ENCODE measurements at places on chromosomes 7 and 10. TPM values are rescaled to one million over a fixed set of nuclear protein-coding genes. Genes with fewer than 3 reads are reported as not detected.

DNA sequence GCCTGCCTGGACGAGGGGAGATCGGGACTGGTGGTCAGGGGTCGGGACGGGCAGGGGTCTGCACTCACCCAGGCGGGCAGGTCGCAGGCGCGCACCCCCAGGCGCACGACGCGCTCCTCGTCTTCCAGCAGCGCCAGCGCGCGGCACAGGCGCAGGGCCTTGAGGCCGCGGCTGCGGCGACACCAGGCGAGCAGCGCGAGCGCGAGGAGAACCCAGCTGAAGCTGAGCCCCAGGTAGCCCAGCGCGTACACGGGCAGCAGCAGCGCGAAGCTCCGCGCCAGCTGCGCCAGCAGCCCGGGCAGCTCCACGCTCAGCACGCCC lies 328 bp downstream of the ESYT2 start:
- H3K27ac ChIP-seq: peak overlapping the region; percentile 75
- H3K27me3 ChIP-seq: no peaks in the 10 kb centered on the region
- H3K36me3 ChIP-seq: no peaks in the 10 kb centered on the region

DNA sequence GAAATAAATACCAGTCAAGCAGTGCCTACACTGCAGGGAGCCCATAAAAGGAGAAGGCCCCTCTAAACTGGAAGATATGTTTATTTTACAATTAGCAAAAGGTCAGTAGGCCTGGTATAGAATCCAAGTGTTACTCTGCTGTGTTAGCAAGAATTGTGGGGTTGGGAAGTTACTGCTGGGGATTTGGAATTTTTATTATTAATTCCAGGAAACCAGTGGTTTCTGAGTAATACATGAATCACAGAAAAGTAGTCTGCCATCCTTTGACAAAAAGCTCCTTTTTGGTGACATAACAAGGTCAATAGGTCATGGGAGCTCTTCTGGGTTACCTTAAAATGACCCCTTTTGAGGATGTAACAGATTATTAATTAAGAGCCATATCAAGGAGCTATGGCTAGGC lies 67.4 kb downstream of the ZNF92 start:
- H3K4me1 ChIP-seq: no peaks in the 10 kb centered on the region
- H3K27me3 ChIP-seq: no peaks in the 10 kb centered on the region
- no peaks in the 10 kb centered on the region for H3K36me3 ChIP-seq
- no peak overlapping the region for H3K4me3 ChIP-seq
- DNase-seq: no peak
- H3K27ac ChIP-seq: no peak overlapping the region

DNA sequence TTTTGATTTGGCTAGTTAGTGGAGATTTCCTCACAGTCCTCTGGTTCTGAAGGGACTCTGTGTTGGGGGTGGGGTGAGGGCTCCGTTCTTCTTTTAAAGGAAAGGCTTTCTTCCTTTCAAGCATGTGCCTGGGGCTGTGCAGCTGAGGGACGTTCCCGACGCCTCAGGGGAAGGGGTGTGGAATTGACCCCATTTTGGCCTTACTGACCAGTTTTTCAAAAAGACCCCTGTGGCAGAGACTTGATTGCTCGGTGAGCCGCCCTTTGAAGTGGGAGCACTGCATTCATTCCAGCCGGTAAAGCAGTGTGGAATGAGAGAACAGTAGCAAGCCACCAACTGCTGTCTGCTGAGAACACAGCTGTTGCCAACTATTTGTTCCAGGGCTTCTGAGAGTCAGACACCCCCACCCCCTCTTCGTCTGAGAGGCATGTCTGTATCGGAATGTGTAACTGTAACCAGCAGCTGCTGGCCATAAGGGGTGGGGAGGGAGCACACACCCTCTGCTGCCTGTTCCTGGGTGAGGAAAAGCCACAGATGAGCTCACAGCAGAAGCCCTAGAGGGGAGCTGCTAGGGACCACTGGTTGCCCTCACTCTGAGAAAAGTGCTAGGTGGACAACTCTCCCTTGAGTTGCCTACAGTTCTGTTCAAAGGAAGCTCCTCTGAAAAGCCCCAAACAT lies 33.2 kb downstream of the WBP1L start:
- H3K27ac ChIP-seq: peak overlapping the region; percentile 97
- peak; percentile 90 for DNase-seq
- H3K4me3 ChIP-seq: peak overlapping the region; percentile 74
- H3K36me3 ChIP-seq: no peaks in the 10 kb centered on the region
- no peaks in the 10 kb centered on the region for H3K27me3 ChIP-seq

DNA sequence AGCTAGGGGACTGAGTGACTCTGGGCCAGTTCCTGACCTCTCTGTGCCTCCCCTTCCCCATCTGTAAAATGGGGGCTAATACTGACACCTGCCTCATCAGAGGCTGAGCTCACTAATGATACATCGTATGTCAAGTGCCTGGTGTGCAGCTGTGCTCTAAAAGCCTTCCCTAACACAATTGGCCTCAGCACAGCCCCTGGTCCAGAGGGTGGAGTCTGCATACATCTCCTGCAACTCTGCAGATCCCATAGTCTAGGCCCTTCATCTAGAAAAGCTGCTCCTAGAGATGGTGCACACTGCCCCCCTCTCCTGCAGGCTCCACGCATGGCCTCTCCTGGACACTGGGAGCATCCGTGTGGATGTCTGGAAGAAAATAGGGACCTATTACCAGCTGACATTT lies 255.0 kb downstream of the RPS24 start:
- H3K27me3 ChIP-seq: no peaks in the 10 kb centered on the region
- no peaks in the 10 kb centered on the region for H3K36me3 ChIP-seq
- H3K27ac ChIP-seq: no peak overlapping the region
- no peak overlapping the region for H3K4me3 ChIP-seq

DNA sequence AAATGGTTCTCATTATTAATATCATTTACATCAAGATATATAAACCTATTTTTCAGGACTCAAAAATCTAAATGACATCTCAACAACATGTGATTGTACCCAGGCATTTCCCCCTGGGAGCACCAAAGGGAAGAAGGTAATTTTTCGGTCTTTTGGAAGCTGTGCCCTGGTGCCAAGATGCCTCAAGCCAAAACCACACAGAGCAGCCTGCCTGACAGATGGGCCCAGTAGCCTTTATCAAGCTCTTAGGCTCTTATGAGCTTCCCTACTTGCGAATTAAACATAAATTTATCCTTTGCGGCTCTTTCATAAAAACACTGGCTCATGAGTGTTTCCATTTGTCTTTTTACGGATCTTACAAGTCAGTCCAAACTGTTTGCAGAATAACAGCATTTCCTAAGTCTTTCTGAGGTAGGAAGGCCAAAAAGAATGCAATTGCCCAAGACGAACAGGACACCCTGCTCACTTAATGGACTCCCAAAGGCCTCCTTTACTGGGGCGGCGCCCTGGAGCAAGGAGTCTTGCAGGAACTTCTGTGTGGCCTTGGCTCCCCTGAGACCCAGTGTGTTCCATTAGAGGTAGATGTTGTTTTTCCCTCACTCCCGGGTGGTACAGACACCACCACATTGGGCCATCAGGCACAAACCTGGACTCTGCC lies 4.1 kb upstream of the RASSF4 start:
- no peak for DNase-seq
- peaks cover 5% of the 10 kb centered on the region for H3K4me1 ChIP-seq
- no peaks in the 10 kb centered on the region for H3K27me3 ChIP-seq

GRCh38 chr7:155382802-155383171 lies 75.1 kb upstream of the EN2 start:
- no peaks in the 10 kb centered on the region for H3K4me1 ChIP-seq
- H3K36me3 ChIP-seq: no peaks in the 10 kb centered on the region
- DNase-seq: no peak
- no peak overlapping the region for H3K4me3 ChIP-seq
- peaks cover 99% of the 10 kb centered on the region for H3K27me3 ChIP-seq
- H3K27ac ChIP-seq: no peak overlapping the region

DNA sequence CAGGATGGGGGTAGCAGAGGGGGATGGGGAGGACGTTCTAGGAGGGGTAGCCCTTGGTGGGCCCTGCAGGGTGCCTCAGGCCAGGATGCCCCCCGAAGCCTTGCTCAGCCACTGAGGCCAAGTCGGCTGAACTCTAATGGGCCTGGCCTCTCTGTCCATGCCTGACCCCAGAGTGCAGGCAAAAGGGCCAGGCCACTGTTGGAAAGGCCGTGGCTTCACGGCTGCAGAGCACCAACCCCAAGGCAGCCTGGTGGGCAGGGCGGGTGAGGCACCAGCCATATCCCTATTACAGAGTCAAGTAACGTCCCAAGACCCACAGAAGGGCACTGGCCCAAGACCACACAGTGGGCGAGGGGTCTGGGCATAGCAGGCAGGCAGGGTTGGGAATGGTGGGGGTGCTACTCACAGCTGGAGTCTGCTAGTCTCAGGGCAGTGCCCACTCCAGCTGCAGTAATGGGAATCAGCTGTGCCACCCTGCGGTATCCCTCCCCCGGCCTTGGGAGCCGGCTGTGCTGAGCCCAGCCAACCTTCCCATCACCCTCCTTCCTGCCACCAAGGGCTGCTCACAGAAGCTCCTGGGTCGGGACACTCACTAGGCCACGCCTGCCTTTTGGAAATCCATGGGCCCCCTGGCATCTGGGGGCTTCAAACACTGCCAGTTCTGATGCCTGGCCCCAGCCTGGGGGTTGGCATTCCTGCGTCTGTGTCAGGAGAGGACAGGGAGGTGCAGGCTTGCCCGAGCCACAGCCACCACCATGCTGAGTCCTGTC lies 4.0 kb upstream of the LFNG start:
- H3K27me3 ChIP-seq: peaks cover 23% of the 10 kb centered on the region
- no peaks in the 10 kb centered on the region for H3K36me3 ChIP-seq
- H3K27ac ChIP-seq: no peak overlapping the region
- H3K4me1 ChIP-seq: peaks cover 15% of the 10 kb centered on the region

GRCh38 chr10:112988839-112989406 lies 38.9 kb downstream of the TCF7L2 start:
- H3K4me3 ChIP-seq: no peak overlapping the region
- no peaks in the 10 kb centered on the region for H3K27me3 ChIP-seq
- H3K36me3 ChIP-seq: peaks cover 40% of the 10 kb centered on the region
- H3K4me1 ChIP-seq: peaks cover 10% of the 10 kb centered on the region

CHAT gene
- not detected for total RNA-seq

- H3K4me1 ChIP-seq: no peaks in the 10 kb centered on the region
- no peak overlapping the region for H3K27ac ChIP-seq
- H3K27me3 ChIP-seq: no peaks in the 10 kb centered on the region
- no peaks in the 10 kb centered on the region for H3K36me3 ChIP-seq
- no peak for DNase-seq
These were observed 86.7 kb downstream of the PARD3 start for GRCh38 chr10:34728361-34728760.

- no peak for DNase-seq
- no peak overlapping the region for H3K4me3 ChIP-seq
- no peaks in the 10 kb centered on the region for H3K36me3 ChIP-seq
- H3K4me1 ChIP-seq: peaks cover 7% of the 10 kb centered on the region
- H3K27ac ChIP-seq: no peak overlapping the region
These were observed 46.6 kb upstream of the AQP1 start for GRCh38 chr7:30865076-30865475.
